CD4-positive, alpha-beta T cell treated with Interferon gamma for 1 hour (primary cell): ENCODE measurements at places on chromosomes 2 and 18.

DNA sequence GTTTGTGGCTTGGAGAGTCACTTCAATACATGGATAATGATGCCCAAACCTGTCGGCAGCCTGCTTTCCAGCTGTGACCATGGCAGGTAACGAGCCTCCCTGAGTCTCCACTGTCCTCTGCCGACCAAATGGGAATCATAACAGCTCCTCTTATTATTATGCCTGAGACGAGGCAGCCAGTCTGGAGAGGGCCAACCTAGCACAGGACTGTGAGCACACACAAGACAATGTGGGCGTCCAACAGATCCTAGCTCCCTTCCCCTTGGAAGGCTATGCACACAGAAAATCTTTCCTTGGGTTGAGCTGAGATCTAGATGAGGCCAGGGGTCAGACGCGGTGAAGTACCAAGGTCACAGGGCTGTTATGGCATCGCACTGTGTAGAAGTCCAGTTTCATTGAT, 890 bp upstream of the SLC4A3 start:
- no peak for DNase-seq

DNA sequence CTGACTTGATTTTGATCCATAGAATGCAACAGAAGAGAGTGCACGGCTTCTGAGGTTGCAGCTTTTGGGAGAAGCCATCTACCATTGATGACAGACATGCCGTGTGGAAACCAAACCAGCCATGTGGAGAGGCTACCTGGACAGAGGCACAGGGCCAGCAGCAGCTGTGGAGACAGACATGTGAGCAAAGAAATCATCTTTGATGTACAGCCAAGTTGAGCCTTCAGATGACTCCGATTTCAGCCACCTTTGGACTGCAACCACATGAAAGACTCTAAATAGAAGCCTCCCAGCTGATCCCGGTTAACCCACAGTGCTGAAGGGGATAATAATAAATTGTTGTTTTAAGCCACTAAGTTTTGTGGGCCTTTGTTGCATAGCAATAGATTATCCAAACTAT, 54.2 kb downstream of the TSN start:
- no peak for DNase-seq

GRCh38 chr2:150689590-150689989, 202.1 kb upstream of the RND3 start:
- DNase-seq = no peak

- DNase-seq = no peak
Observed at GRCh38 chr2:694906-695510, 17.8 kb upstream of the TMEM18 start.

DNA sequence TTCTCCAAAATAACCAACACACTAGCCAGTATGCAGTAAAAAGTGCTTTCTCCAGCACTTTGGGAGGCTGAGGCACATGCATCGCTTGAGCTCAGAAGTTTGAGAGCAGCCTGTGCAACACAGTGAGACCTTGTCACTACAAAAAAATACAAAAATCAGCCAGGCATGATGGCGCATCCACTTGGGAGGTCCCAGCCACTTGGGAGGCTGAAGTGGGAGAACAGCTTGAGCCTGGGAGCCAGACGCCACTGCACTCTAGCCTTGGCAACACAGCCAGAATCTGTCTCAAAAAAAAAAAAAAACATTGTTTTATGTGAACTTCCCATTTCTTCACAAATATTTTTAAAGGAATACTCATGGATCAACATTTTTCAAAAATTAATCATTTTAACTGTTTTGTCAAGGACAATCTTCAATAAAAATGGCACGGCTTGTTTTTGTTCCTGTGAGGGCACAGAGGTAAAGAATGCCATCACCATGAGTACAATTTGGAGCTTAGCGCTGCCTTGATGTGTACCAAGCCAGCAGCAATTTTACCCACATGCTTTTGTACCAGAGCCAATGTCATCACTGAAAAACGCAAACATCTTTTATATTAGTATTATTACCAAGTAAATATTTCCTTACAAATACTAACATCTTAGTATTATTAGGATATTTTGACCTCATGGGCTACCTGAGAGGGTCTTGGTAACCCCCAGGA, 26.7 kb downstream of the RAB1A start:
- DNase-seq = no peak

DNA sequence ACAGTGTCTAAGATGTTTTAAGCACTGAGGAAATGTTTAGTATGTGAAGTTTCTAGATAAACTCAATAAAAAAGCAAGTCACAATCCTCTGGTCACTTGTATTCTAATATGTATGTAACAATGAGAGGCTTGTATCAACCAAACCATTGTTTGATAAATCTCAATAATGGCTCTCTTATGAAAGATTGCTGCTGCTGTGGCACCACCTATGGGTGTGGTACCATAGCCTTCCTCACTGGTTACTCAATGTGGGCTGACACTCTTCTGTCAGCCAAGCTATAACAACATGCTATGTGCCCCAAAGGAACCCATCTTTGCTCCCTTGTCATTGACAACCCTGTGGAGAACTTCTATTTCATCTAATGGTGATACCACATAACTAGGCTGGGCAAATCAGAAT, 12.6 kb upstream of the RAB1A start:
- no peak for DNase-seq

DNA sequence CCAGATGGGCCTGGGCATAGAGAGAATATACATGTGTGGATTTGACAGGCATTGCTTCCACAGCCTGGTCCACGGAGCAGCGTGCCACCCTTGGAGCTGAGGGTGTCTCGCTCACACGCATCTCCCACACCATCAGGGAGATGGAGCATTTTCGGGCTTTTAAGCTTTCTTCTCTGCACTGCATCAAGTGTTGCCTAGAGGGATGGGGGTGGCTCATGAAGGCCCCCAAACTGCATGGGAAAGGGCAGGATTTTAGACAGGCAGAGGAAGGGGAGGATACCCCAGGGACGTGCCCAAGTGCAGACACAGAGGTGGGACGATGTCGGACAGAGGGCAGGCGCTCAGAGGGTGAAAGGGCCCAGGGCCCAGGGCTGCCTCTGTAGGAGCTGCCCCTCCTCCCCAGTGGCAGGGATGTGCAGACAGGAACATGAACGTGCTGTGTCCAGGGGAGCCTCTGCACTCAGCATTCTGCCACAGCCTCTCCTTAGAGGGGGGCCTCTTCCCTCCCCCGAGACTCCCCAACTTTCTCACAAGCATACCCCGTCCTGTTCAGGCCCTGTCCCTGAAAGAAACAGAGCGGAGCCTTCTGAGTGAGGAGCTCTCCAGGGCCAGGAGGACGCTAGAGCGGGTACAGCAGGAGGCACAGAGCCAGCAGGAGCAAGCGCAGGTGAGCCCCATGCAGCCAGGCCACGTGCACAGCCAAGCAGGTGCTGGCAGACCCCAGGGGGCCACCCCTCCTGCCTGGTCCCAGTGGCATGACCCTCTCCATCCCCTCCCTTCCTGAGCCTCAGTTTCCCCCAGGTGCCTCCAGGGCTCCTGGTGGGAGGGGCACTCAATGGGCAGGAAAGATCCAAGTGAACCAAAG, 42.9 kb upstream of the SNED1 start:
- DNase-seq = no peak

DNA sequence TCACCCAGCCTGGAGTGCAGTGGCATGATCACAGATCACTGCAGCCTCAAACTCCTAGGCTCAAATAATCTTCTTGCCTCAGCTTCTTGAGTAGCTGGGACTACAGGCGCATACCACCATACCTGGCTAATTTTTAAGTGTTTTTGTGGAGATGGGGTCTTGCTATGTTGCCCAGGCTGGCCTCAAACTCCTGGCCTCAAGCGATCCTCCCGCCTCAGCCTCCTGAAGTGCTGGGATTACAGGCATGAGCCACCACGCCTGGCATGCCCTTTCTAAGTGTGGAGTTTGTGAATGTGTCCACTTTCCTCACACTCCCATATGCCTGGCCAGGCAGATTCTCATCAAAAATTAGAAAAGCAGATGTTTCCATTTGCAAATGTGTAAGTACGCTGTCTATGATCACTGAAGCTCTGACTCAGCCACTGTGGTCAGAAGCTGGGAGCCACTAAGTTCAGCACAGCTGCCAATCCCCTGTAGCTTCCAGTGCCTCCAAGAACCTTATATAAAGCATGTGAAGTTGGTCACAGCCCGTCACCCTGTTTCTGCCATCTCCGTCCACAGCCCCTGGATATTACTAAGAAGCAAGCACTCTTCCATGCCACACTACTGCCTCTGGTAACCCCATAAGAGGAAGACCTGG, 155.4 kb downstream of the FAM210A start:
- no peak for DNase-seq

GRCh38 chr18:7904529-7904928, 337.4 kb downstream of the PTPRM start:
- no peak for DNase-seq

GRCh38 chr2:187943772-187944369, 347.8 kb upstream of the GULP1 start:
- DNase-seq = no peak

GRCh38 chr18:56377231-56377630, 261.2 kb downstream of the TXNL1 start:
- DNase-seq = no peak

GRCh38 chr2:216664593-216665034, 30.7 kb downstream of the IGFBP5 start:
- DNase-seq = no peak

GRCh38 chr2:113228991-113229716, 49.6 kb downstream of the PAX8 start:
- no peak for DNase-seq

DNA sequence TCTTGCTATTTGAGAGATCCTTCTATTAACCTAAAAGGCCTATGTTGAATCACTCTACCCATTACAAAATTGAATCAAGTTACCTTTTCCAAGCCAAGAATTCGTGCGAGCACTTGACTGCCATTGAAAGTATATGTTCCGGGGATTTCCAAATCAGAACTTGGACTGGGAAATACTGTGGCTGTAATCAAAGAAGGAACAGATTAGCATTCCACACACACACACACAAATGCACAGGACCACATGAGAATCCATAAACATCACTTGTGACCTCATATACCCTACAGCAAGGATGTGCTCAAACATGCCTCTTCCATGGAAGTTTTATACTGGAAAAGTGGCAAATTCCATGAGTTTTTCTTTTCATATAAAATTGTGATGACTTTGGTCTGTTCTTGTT, 86.0 kb downstream of the ABCA12 start:
- no peak for DNase-seq

DNA sequence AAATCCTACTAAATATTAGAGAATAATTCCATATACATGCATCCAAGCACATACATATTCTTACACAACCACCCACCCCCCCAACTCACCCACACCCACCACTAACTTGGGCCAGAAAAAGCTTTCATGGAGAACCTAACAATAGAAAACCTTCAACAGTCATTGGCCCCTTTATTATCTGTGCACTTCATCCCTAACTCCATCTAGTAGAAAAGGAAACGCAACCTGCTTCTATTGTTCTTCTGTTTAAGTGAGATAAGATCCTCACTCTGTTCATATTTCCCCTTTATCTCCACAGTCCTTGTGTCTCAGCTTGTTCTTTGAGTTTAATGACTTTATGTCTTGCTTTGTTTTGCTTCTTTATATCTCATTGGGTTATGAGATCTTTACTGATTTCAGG, 1740.2 kb upstream of the CELF4 start:
- DNase-seq = no peak

GRCh38 chr2:221541131-221541735, 30.9 kb downstream of the EPHA4 start:
- DNase-seq = no peak

DNA sequence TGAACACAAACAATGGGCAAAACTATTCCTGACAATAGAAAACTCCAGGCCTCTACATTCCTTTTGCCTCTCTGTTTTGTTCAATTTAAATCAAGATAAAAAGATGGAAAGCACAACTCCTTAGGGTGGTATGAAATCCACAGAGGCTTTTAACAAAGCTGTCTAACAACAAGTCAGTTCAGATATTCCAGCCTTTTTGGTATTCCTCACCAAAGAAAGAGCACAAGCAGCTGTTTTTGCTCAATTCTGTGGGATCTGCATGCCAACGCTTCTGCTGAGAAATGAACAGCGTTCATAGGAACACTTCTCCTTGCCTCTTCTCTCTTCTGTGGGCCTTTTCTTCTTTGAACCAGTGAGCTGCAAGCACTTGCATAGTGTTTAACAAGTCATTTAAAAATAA, 411.6 kb upstream of the TCF4 start:
- DNase-seq = no peak

DNA sequence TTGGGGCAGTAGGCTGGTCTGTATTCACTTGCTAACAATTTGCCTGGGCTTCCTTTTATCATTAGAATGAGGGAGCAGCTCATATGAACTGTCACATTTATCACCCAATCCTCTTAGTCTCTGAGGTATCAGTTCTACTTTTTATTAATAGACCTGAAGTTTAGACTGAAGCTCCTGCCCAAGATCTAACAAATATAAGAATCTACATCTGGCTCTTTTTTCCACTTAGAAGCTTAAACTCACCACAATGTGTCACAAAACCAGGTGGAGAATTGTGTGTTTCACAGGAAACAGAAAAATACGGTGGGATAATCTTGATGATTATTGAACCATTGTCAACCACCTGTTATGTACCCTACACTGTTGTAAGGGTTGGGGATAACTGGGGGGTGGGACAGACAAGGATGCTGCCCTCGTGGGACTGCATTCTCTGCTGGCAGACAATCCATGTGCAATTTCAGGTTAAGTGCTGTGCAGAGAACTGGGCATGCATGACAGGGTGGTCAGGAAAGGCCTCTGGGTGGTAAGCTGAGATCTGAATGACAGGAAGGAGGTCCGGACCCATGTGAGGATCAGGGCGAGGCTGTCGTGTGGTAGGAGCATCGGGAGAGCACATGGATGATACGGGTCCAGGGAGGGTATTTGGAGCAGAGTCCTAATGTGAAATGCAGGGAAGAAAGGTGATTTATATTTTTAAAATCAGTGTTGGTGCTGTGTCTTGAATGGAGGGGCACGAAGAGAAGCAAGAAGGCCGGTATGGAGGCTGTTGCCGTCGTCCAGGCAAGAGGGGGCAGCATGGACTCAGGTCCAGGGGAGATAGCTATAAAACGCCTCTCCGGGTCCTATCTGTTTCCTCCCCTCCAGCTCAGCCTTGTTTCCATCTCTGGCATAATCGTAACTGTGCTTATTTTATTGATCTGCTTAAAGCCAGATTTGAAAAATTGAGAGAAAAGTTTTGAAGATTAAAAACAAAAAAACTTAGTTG, 17.6 kb downstream of the MYL12B start:
- DNase-seq = no peak

DNA sequence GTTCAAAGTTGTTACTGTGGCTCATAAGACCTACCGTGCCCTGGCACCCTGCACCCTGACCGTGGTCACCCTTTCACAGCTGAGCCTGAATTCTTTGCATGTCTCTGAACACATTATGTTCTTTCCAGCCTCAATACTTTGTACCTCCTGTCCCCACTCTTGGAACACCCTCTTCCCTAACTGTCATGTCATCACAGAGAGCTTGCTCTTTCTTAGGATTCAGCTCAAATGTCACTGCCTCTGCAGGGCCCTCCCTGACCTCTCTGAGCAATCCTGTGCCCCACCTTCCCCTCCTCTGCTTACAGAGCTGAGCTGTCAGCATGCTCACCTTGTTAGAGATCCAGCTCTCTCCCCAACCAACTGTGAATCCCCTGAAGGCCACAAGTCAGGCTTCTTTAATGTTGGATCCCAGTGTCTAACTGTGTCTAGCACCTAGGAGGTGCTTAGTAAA, 15.0 kb downstream of the PRKAG3 start:
- DNase-seq = no peak

GRCh38 chr2:124535816-124536215, 510.7 kb downstream of the CNTNAP5 start:
- no peak for DNase-seq
